Activated CD4-positive, alpha-beta T cell treated with anti-CD3 and anti-CD28 coated beads, Interleukin-2, amount 50 U/mL, for 24 hours (primary cell): ENCODE measurements at places on chromosomes 5 and 9.

GRCh38 chr5:149337736-149338135 is 7.6 kb upstream of the GRPEL2 start:
- no peak for DNase-seq

GRCh38 chr9:71097671-71098070 is 23.8 kb downstream of the TRPM3 start:
- no peak for DNase-seq

DNA sequence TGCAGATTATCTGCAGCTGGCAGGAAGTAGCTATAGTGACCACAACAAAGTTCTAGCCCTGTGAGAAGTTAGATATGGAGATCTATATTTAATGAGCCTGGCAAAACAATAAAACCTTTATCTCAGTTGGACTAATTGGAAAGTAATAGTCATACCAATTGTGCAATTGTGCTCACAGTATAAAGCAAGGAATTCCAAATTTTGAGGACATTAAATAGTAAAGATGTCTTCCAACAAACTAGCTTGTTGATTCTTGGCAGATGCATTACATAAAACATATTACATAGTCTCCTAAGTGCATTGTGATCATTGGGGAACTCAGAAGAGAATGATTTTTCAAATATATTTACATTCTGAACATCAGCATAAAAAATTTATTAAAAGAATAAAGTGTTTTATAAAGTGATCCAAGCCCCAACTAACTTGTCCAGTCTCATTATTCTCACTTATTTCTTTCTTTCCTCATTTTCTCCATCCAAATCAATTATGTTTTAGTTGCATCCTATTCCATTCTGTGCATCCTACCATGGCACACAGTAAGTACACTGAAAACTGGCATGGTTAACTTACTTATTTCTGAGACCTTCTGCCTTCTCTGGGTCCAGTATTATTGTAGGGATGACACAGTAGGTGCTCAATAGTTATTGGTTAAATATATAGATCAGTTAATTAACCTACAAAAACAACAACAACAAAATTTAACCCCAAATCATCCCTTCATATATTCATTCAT is 977.2 kb upstream of the NUDT12 start:
- DNase-seq, result no peak

DNA sequence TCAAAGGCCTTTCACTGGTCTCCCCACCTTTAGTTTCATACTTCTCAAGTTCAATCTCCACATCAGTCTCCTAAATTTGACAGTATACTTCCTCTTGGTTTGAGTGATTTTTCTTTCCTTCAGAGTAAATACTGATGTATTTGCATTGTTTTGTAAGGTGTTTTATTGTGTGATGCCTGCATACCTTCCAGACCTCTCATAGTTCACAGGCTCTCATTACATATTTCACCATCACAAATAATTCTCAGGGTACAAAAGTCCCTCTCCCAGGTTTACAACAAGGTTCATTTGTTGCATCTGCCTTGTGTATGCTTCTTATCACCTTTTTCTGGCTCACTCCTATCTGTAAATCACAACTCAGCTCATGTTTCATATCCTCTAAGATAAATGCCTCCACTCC is 22.2 kb upstream of the TUSC1 start:
- DNase-seq, result no peak

GRCh38 chr5:137563646-137564397 is 64.7 kb upstream of the SPOCK1 start:
- DNase-seq, result no peak

- DNase-seq, result no peak
Observed at GRCh38 chr5:76379316-76379715, 23.8 kb upstream of the IQGAP2 start.

GRCh38 chr5:160463740-160464465 is 42.2 kb downstream of the PTTG1 start:
- no peak for DNase-seq
